ENCODE measurements at places on chromosomes 3 and 15. TPM values are rescaled to one million over a fixed set of nuclear protein-coding genes. Genes with fewer than 3 reads are reported as not detected.

DNA sequence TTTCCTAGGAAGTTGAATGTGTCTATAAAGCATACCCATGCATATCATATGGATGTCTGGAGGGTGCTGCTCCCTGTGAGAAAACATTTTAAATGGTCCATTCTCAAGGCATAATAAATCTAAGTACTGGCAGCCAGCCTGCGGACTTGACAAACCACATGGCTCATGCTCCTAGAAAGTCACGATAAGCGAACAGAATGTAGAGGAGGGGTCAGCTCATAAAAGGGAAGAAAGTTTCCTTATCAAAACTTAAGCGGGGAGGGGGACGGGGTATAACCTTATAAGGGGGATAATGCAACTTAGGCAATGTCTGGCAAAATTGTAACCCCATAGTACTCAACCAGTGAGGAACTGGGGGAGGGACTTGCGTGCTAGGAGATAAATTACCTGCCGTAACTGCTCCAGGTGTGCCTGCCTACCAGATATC, 159.8 kb upstream of the LMCD1 start:
- DNase-seq = no peak
- H3K4me3 ChIP-seq = no peak overlapping the region
- H3K4me1 ChIP-seq = no peaks in the 10 kb centered on the region
- H3K27me3 ChIP-seq = no peaks in the 10 kb centered on the region
- no peak overlapping the region for H3K27ac ChIP-seq

DNA sequence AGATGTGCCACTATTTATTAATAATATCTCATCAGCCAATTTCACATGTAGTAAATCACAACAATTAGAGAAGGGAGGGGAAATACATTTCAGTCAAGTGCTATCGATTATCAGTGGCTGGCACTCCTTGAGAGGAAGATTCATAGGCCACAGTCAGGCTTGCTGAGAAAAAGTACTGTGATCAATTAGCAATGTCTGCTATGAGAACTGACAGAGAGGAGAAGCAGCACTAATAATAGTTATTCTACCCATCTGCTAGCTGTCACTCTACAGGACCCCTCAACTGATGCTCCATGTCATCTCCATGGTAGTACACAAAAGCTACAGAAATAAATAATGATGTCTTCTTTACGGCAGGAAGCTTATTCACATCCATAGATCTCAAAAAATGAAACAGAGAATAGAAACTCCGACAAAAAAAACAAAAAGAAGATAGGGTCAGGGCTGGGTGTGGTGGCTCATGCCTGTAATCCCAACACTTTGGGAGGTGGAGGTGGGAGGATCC, 351.3 kb downstream of the FOXP1 start:
- no peak for DNase-seq
- H3K36me3 ChIP-seq = no peaks in the 10 kb centered on the region
- H3K4me3 ChIP-seq = no peak overlapping the region
- peaks cover 17% of the 10 kb centered on the region for H3K4me1 ChIP-seq

DNA sequence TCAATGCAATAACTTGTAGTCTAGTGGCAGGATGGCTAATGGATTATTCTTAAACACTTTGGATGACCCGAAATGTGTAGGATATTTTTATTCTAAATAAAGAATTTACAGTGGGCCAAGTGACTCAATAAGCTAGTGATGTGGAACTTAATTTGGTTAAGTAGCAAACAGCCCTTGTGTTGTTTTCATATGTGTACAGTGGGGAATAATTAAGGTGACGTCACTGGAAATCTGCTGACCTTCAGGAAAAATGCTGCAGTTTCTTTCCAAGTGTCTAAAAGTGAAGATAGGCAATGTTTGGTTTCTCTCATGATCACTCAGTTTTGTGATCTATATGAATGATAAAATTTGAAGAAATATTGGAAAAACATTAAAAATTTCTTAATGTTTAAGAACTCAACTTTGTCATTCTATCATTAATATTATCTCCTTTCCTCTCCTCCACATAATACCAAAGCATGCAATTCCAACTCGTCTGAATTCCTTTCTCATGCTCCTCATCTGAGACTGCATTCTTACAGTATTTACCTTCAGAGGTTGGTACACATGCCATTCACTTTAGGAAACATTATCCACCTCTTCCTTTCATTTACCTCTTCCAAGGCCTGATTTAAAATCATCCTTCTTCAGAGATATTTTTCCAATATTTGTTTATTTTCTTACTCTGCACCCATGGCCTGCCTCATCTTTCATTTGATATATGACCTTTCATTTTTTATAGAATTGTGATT, 414.6 kb upstream of the ARPP21 start:
- H3K4me3 ChIP-seq = no peak overlapping the region
- no peaks in the 10 kb centered on the region for H3K36me3 ChIP-seq
- no peak overlapping the region for H3K27ac ChIP-seq
- H3K27me3 ChIP-seq = no peaks in the 10 kb centered on the region
- DNase-seq = no peak
- H3K4me1 ChIP-seq = no peaks in the 10 kb centered on the region

DNA sequence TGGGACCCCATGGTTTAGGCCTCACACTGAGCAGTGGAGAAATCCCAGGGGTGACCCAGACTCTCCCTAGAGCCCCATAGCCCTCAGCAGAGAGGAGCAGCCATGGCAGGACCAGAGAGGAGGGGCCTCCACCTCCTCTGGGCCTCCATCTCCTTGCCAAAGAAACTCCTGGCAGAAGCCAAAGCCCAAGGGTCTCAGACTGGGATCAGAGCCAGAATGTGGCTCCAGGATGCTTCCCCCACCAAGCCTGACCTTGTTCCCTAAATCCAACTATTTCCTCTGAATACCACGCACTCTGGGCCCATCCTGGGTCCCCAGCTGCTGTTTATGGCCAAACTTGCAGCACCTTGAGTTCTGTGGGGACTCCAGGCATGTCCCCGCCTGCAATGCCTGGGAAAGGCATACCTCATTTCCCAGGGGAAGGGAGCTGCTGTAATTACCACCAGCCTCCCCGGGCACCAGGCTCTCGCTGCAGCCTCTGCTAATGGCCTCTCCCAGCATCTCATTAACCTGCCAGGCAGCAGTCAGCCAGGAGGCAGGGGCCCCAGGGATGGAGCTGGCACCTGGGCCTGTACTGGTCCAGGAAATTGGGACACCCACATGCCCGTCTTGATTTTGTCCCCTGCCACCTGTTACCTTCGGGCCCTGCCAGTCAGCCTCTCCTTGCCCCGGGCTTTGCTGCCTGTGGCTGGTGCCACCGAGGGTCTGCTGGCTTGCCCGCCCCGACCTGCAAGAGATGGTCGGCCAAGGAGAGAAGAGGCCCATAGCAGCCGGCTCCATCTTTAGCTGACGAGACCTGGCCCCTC, 4.6 kb downstream of the CCDC9B start:
- DNase-seq = no peak
- no peaks in the 10 kb centered on the region for H3K36me3 ChIP-seq
- no peak overlapping the region for H3K27ac ChIP-seq

DNA sequence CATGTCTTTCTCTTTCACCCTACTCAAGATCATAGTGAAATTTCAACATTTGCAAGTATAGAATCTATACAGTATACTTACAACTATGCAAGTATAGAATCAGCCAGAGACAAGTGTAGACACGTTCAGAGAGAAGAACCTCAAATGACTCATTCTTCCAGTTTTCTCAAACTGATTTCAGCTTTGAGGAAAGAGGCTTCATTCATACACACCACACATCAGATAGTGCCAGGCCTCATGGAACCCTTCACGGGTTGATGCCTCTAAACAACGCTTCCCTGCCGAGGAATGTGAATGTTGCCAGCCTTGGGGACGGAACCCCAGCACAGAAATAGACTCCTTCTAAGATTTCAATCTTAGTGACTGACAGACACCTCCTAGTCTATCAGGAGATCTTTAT, 135.7 kb downstream of the FOXP1 start:
- H3K27ac ChIP-seq = no peak overlapping the region
- no peak overlapping the region for H3K4me3 ChIP-seq
- H3K36me3 ChIP-seq = no peaks in the 10 kb centered on the region
- H3K27me3 ChIP-seq = no peaks in the 10 kb centered on the region
- H3K4me1 ChIP-seq = peaks cover 23% of the 10 kb centered on the region

DNA sequence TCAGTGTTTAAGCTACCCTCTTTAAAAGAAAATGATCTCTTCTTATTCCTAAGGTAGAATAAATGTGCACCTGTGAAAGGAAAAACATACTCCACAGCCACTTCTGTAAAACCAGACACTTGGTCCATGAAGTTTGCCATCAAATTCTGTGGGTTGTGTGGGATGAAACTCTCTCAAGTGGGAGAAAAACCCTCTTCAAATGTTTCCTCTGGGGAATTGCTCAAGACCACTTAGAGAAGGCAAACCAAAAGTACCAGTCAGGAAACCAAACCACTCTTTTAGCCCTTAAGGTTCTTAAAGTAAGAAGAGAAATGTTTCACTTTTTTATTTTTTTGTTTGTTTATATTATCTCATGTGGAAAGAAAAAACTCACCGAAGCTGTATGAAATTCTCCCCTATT, 1.2 kb downstream of the COL8A1 start:
- no peak overlapping the region for H3K4me3 ChIP-seq
- DNase-seq = no peak
- H3K27ac ChIP-seq = no peak overlapping the region

DNA sequence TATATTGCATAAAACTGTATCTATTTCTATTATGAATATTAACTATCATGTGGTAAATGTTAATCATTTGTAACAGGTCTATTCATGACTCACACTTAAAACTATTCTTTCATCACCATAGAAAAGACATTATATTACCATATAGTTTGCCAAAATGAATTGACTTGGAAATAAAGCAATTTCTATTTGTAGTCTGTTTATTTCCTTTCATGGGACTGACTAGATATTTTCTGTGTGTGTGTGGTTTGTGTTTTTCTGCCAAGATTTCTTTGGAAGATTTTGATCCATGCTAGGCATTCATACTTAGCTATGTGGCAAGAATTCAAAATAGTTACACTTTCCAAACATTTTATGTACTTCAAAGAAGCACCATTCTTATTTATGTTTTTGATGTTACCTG, 522.5 kb upstream of the AGTR1 start:
- DNase-seq = no peak
- H3K36me3 ChIP-seq = no peaks in the 10 kb centered on the region
- H3K4me1 ChIP-seq = no peaks in the 10 kb centered on the region
- no peaks in the 10 kb centered on the region for H3K27me3 ChIP-seq
- no peak overlapping the region for H3K27ac ChIP-seq

DNA sequence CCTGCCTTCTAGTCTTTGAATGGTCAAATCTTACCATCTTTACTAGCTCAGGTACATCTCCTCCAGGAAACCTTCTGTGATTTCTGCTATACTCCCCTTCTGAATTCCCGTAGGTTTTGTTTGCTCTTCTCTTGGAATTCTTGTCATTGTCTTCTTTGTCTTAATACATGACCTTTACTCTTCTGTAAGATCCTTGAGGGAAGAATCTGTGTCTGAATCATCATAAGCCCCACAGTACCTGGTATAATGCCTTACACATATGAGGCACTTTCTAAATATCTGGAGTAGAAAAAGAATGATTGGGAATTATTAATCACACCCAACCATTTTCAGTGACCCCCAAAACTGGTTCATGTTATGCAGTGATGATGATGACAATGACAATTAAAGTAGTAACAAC, 210.1 kb upstream of the NR2E3 start:
- no peak for DNase-seq
- no peaks in the 10 kb centered on the region for H3K36me3 ChIP-seq
- no peaks in the 10 kb centered on the region for H3K27me3 ChIP-seq
- no peak overlapping the region for H3K4me3 ChIP-seq
- H3K4me1 ChIP-seq = peaks cover 18% of the 10 kb centered on the region

- no peak overlapping the region for H3K4me3 ChIP-seq
- no peaks in the 10 kb centered on the region for H3K4me1 ChIP-seq
- no peaks in the 10 kb centered on the region for H3K27me3 ChIP-seq
- no peak for DNase-seq
- no peak overlapping the region for H3K27ac ChIP-seq
Observed at GRCh38 chr15:68352401-68353062, 75.0 kb downstream of the FEM1B start.

- no peak overlapping the region for H3K27ac ChIP-seq
- H3K4me1 ChIP-seq = peaks cover 15% of the 10 kb centered on the region
- no peaks in the 10 kb centered on the region for H3K36me3 ChIP-seq
- H3K27me3 ChIP-seq = peaks cover 100% of the 10 kb centered on the region
- H3K4me3 ChIP-seq = peak overlapping the region; percentile 44
Observed at GRCh38 chr3:147419781-147420224, 10.6 kb downstream of the ZIC1 start.

- H3K27ac ChIP-seq = no peak overlapping the region
- H3K4me3 ChIP-seq = no peak overlapping the region
- H3K36me3 ChIP-seq = no peaks in the 10 kb centered on the region
- DNase-seq = no peak
- no peaks in the 10 kb centered on the region for H3K4me1 ChIP-seq
Observed at GRCh38 chr3:53083521-53083920, 37.6 kb upstream of the SFMBT1 start.

DNA sequence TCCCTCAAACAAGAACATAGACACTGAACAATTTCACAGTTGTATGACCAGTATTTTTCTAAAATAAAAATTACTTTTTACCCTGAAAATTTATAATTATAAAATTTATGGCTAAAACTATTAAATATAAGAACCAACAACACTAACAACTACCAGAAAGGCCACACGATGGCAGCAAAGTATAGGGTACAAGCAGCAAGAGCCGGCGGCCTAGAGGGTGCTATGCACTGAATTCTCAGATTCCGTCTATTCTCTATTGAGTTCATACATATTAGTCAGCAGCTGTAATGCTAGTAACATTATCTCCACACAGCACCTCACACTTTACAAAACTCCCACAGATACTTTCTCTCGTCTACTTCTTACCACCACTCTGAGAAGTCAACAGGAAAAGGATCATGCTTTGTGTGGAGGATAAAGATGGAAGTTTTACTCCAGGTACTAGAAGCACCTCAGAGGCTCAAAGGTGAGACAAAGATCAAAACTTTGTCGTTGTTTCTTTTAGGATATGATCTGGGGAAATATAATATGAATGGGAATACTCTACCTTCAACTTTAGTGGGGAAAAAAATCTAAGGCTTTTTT, 160.5 kb downstream of the FGF12 start:
- H3K4me1 ChIP-seq = no peaks in the 10 kb centered on the region
- H3K27me3 ChIP-seq = no peaks in the 10 kb centered on the region
- H3K36me3 ChIP-seq = no peaks in the 10 kb centered on the region
- no peak overlapping the region for H3K4me3 ChIP-seq

DNA sequence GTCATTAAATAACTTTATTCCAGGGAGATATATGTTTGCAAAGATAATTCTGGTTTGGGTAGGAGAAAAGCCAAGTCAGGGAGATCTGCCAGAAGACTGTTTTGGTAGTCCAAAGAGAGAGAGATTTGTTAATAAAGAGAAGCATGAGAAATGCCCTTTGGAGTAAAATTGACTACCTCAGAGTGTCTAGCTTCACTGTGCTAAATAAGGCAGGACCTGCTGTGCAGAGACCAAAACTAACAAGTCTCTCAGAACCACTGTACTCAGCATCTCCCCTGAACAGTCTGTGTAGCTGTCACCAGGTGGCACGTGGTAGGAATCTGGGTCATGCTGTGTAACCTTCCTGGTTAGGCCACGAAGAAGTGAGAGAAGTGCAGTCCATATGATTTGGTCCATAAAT, 31.6 kb upstream of the SLC35G2 start:
- no peak overlapping the region for H3K27ac ChIP-seq
- no peaks in the 10 kb centered on the region for H3K27me3 ChIP-seq
- H3K36me3 ChIP-seq = no peaks in the 10 kb centered on the region
- DNase-seq = no peak
- peaks cover 11% of the 10 kb centered on the region for H3K4me1 ChIP-seq

GRCh38 chr3:66227915-66228314, 7.1 kb downstream of the SLC25A26 start:
- H3K27me3 ChIP-seq = no peaks in the 10 kb centered on the region
- H3K4me1 ChIP-seq = no peaks in the 10 kb centered on the region
- no peak overlapping the region for H3K27ac ChIP-seq

FBXO40 gene
- not detected for total RNA-seq

All from neural progenitor cell (in vitro differentiated cells).